Stimulated activated CD8-positive, alpha-beta memory T cell treated with anti-CD3 and anti-CD28 coated beads, Interleukin-7, amount 100 ng/mL, for 1 hour (primary cell): ENCODE measurements at places on chromosomes 11 and 22.
A peak's percentile ranks its signal among the peaks of the same experiment; 100 is the strongest.

DNA sequence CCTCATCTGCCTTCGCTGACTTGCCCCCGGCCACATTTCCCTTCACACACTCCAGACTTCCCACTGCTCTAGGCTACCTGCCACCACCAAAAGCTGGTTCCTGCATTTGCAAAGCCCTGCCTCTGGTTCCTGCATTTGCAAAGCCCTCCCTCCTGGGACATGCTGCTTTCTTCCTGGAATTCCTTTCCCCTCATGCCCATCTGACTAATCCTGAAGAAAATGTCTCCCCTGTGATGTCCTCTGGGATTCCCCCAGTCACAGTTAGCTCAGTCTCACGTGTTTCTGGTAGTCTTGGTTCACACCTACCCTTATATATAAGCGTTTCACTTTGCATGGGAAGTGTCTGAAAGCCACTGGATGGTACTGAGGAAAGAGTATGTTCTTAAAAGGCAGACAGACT lies 206.9 kb downstream of the DBX1 start:
- no peak for DNase-seq

DNA sequence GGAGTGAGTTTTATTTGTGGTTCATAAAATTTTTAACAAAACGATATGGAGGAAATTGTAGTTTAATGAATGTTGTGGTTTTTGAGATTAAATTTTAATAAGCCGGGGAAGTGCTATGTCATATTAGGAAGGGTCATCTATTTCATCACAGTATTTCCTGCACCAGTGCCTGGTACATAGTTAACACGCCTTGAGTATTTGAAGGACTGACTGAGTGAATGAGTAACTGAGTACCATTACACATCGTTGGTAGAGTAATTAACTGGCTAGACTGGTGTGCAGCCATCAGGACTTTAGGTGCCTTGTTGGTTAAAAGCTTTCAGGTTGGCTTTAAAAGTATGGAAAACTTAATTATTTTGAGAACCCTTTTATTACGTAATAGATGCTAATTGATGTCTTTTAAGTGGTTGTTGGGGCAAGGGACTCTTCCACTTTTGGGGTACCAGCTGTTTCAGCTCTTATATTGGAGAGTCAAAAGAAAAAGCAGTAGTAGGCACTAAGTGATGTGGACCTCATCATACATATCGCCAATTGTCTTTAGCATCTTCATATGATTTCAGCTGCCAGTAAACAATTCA lies 101.8 kb downstream of the DDX10 start:
- no peak for DNase-seq

GRCh38 chr11:112579282-112579681 lies 318.6 kb upstream of the PLET1 start:
- DNase-seq: no peak

GRCh38 chr22:36433318-36434231 lies 45.8 kb upstream of the MYH9 start:
- DNase-seq: no peak

DNA sequence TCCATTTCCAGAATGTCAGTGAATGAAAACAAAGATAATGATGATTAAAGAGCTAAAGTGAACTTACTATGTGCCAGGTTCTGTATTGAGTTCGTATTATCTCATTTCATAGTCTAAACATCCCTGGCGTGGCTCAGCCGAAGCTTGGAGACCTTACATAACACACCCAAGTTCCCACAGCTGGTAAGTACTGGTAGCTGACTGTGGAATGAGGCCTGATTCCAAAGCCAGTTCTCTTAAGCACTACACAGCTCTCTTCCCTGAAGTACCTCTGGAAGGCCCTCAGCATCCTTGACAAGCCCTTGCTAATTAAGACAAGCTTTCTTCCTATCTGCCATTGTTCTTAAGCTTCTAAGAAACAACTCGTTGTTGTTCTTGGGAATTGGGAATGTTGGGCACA lies 28.6 kb upstream of the NCAM1 start:
- no peak for DNase-seq

GRCh38 chr11:132184079-132184478 lies 813.7 kb downstream of the NTM start:
- no peak for DNase-seq

- DNase-seq: peak; percentile 73
These were observed at the start of gene SLC36A4 for GRCh38 chr11:93197380-93198214. SLC36A4 (minus strand) TSS chr11:93197991; CDS start chr11:93197832, 159 bp downstream.

DNA sequence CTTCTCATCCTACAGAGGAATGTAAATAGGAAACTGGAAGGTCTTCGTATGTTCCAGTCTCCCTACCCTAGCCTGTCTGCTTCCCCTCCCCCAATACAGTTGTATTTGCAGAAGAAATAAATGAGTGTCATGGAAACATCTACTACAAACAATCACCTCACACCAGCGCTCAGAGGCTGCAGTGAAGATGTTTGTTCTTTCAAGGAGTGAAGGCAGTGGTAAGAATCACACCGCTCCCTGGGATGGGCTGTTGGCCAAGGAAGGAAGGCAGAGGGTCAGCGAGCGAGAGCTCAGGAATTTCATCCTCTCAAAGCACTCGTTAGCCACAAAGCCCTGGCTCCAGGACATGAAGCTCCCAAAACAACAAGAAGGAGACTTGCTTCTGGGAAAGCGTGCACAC lies 1.1 kb upstream of the IGSF9B start:
- no peak for DNase-seq

DNA sequence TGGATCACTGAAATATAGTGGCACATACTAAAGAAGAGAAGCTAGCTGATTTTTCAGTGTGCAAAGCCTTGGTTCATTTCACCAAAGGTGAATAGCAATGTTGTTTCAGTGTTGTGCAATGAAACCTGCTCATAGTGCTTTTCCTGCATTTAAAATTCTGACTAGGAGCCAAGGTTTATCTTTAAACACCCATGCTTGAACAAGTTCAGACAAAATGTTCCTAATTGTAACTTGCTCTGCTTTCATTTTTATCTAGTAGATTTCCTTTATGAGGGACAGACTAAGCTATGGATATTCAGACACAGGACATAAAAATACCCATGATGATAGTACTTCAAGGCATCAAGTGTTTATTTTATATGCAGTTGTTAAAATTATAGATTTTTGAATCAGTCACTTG lies 47.7 kb downstream of the BBOX1 start:
- no peak for DNase-seq

- no peak for DNase-seq
These were observed 155.4 kb upstream of the ANO5 start for GRCh38 chr11:22037505-22037904.

GRCh38 chr22:17373855-17374254 lies 4.6 kb downstream of the CECR2 start:
- no peak for DNase-seq

DNA sequence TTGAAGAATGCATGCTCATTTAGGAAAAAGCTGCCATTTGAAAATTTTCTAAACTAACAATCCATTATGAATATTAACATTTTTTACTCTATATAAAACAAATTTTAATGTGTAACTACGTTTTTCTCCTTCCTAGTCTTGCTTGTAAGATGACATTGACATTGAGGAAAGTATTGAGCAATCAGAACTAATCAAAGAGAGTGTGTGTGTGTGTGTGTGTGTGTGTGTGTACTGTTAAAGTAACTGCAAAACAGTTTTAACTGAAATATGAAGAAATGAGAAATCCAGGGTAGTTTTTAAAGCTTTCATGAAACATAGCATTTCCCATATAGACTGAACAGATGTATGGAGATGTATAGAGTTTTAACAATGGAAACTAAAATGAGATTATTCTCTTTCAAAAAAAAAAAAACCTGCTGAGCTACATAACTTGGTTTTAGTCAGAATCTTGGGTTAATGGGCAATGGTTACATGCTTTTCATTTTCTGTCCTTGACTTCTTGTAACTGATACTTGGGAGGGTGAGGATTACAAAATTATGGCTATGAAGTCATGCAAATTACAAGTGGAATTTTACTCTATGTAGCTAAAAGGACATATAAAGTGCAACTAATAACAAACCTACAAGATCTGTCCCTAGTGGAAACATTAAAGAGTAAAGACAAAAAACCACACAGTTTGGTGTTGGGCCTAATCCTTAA lies 2.0 kb downstream of the PDGFD start:
- DNase-seq: no peak

- DNase-seq: no peak
These were observed 26.8 kb downstream of the TPBGL start for GRCh38 chr11:75267171-75267970.

- DNase-seq: no peak
These were observed 140.7 kb upstream of the CTSC start for GRCh38 chr11:88478136-88478815.

DNA sequence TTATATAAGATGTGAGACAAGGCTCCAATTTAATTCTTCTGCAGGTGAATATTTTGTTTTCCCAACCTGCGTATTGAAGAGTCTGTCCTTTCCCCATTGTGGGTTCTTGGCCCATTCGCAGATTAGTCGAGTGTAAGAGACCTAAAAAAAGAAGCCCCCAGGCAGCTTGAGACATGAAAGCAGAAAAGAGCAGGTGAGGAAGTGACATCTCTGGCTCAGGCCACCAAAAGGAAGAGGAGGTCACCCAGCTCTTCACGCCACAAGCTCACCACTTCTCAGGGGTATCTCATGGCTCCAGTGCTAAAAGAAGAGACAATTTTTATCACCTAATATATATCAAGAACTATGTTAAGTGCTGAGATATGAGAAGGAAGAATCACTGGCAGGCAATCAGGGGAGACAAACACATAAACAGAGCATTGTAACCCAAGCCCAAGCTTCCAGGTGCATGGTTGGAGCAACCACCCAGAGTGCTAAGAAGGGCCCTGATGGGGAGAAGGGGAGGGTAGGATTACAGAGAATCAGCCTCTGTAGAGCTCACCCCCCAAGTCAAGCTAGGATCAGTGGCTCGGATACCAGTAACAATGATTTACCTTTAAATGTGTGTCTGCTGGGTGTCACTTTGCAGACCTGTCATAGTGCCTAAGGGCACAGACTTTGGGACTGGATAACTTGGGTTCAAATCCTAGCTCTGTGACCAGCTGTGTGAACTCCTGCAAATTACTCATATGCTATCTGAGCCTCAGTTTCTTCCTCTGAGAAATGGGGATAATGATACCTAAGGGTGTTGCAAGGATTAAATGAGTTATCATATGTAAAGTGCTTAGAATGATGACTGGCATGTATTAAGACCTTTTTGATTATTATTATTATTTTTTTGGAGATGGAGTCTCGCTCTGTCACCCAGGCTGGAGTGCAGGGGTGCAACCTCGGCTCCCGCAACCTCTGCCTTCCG lies 39.2 kb downstream of the MCHR1 start:
- DNase-seq: no peak

GRCh38 chr11:8090756-8091155 lies 9.7 kb downstream of the TUB start:
- DNase-seq: no peak

DNA sequence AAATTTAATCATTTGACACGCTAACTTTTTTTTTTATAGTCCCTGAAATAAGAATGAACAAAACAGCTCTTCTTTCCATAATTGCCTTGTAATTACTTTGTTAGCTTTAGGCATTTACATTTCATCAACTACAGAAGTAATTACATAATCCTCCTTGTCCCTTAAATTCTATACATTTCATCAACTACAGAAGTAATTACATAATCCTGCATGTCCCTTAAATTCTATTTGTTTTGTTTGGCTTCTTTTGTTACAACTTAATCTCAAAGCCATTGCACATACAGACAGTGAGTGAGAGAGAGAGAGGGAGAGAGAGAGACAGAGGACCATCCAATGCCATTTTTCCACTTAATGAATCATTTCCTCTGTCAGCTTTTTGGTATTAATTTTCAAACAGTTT lies 873.2 kb downstream of the METTL15 start:
- no peak for DNase-seq

DNA sequence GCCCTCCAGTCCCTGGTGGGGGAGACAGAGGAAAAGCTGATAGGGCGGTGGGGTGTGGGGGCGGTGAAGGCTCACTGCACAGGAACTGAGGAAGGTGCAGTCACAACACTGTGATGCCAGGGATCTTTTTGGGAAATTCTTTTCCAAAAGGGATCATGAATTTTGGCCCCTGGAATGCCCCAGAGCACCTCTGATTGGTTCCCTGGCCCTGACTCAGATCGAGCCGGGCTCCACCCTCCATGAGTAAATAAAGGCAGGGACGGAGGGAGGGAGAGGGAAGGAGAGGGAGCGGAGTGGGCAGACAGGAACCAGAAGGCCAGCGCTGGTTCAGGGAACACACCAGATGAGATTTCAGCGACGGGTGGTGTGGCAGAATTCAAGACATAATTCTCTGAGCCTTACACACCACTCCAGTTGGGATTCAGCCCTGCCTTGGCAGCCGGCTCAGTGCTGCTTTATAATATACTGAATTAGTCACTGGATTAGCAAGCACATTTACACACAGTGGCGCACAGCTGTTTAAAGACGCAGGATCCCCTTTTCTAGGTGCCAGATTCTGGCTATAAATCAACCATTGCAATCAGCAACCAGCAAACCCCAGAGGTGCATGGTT lies 80.3 kb downstream of the ETS1 start:
- no peak for DNase-seq

DNA sequence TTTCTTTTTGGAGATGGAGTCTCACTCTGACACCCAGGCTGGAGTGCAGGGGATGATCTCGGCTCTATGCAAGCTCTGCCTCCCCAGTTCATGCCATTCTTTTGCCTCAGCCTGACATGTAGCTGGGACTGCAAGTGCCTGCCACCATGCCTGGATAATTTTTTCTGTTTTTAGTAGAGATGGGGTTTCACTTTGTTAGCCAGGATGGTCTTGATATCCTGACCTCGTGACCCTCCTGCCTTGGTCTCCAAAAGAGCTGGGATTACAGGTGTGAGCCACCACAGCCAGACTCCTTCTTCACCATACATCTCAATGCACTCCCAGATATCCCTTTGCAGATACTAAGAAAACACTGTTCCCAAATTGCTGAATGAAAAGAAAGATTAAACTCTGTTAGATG lies 224.3 kb downstream of the OR4A5 start:
- DNase-seq: no peak

DNA sequence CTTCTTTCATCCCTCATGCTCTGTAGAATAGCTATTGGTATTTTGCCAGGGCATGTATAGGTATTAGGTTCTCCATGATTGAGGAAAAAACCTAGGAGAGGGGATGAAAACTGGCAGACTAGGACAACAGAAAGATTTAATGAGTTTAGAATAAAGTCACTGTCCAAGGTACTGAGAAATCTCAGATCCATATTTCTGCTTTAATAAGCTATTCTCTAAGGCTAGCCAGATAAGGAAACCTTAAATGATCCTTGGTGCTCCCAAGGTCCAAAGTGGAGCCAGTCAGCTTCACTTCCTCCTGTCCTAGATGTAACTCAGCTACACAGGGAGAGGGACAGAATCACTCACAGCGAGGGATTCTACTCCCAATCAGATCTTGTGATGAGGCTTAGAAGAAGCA lies 13.7 kb upstream of the CSNK2A3 start:
- DNase-seq: no peak

- DNase-seq: no peak
These were observed 10.7 kb upstream of the TBX1 start for GRCh38 chr22:19749876-19750275.
